ENCODE measurements at places on chromosomes 2 and 18.

- no peak for DNase-seq
Measured at GRCh38 chr2:197159661-197160211, 150.8 kb downstream of the ANKRD44 start.

GRCh38 chr18:49691177-49691608 is 122.1 kb downstream of the ACAA2 start:
- no peak for DNase-seq

GRCh38 chr2:106139238-106139935 is 54.7 kb downstream of the UXS1 start:
- no peak for DNase-seq

- no peak for DNase-seq
Measured at GRCh38 chr18:54774981-54775665, 53.2 kb upstream of the RAB27B start.

- no peak for DNase-seq
Measured at GRCh38 chr2:222671259-222672067, at the start of gene MOGAT1. TSS of gene MOGAT1 (plus strand) at chr2:222671658. CDS start at chr2:222671786, 128 bp downstream.

DNA sequence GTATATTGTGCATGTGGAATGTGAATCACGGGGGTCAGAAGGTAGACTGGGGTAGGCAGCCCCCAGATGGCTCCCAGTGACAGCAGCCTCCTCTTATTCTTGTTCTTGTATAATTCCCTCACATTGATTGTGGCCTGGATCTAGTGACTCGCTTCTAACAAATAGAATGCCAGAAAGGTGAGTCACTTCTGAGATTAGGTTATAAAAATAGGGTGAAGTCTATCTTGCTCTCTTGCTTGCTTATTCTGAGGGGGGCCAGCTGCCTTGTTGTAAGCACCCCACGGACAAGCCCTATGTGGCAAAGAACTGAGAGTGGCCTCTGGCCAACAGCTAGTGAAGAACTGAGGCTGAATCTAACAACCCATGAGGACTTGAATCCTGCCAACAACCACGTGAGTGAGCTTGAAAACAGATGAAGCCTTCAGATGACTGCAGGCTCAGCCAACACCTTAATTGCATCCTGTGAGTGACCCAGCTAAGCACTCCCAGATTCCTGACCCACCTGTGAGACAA is 15.6 kb upstream of the RMND5A start:
- DNase-seq: no peak

DNA sequence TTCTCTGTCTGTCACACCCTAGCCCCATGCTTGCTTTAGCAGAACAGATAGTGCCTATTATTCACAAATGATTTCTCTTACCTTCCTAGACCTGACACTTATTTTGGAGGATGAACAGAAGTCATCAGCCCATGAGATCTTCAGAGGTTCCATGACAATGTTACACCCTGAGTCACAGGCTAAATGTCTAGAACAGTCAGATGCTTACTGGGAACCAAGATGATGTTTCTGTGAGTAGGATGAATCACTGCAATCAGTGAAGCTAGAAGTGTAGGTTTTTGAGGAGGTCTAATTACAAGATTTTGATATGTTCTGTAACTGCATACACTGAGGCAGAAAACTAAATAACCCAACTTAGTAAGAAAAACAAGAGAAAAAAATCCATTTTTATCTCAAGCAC is 123.0 kb upstream of the THUMPD2 start:
- DNase-seq: no peak
